ENCODE measurements at places on chromosomes 5 and 9. TPM values are rescaled to one million over a fixed set of nuclear protein-coding genes. Genes with fewer than 3 reads are reported as not detected.

CEL gene
- total RNA-seq: 0.16 TPM

SLC6A3 gene
- total RNA-seq: not detected

SLC46A2 gene
- total RNA-seq: not detected

ITGA2 gene
- 3.8 TPM for total RNA-seq
